ENCODE measurements at places on chromosomes 6 and 20.

GRCh38 chr20:53493311-53493857, 100.3 kb downstream of the ZNF217 start:
- no peak for DNase-seq

DNA sequence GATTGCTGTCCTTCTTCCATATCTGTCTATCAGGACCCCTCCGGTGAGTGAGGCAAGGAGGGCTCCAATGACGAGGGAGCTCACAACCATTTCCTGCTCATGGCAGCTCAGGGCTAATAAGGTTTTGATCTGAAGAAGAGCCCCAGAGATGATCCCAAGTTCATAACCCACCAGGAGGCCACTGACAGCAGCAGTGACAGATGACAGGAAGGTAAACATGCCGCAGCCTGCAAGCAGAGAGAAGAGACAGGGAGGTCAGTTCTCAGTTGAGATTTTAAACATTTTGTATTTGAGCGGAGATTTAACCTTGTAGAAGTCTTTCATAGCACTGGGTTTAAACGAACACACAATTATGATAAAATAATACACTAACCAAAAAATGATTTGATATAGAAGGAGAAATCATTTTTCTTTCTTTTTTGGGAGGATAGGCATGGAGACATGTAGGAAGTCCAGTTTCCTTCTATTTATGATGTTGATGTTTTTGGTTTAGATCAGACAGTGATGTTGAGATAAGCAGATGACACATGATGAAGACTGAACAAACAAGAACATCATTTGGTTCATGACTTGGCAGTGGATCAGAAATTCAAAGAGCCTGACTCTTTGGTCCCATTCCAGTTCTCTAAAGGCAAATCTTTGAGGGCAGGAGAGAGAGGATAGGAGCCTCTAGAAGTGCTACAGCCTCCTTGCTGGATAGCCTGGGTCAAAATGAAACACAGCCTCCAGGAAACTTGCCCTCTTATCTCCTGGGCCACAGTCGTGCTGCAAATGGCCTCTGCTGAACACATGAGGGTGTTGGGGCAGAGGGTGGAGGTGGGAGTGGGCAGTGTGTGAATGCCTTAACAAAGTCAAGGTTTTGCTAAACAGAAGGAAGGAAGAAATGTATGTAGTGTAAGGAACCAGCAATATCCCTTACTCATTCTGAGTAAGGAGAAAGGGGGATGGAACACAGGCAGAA, 22.6 kb downstream of the SLC2A12 start:
- no peak for DNase-seq

- no peak for DNase-seq
These were observed 5.5 kb downstream of the SEC23B start for GRCh38 chr20:18513208-18513607.

DNA sequence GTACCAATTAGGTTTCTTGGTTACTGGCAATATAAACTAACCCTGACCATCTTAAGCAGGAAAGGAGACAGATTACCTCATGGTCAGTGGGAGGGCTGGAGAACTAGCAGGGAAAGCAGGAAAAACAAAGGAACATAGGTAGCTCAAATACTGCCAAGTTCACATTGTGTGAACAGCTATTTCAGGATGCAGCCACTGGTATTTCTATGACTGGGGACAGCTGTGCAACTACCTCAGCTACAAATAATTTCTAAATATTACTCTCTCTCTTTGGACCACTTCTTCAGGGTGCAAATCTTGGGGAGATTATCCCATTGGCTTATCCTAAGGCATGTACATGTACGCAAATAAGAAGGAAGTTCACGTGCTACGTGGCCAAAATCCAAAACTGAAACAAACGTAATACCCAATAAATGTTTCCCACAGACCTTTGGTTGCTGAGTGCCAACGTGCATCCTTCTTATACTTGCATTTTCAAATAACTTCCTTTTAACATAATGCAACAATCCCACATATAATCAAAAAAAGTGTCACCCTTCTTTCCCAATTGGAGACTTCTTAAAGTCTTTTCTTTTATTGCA, 180.9 kb downstream of the PHF3 start:
- DNase-seq: no peak

DNA sequence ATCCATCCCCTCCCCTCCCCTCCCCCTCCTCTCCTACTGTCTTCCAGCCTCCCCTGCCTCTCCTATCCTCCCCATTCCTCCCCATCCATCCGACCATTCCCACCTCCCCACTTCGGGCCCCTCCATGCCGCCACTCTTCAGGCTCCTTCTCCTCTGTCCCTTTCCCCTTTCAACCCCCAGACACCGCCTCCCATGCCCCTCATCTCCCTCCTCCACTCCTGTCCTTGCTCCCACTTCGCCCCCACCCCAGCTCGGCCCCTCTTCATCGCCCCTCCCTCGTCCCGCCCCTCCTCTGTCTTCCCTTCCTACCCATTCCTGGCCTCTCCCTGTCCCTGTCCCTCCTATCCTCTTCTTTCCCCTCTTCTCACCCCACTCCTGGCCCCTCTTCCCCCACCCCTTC, 554 bp upstream of the CST3 start:
- DNase-seq: no peak

- no peak for DNase-seq
These were observed 85.0 kb downstream of the SRC start for GRCh38 chr20:37430778-37431460.
